GF-D8 (cell line): ENCODE measurements at places on chromosomes 16 and 17.
A peak's percentile ranks its signal among the peaks of the same experiment; 100 is the strongest.

- DNase-seq, result no peak
Observed at GRCh38 chr17:17303847-17304490, 796 bp downstream of the NT5M start.

DNA sequence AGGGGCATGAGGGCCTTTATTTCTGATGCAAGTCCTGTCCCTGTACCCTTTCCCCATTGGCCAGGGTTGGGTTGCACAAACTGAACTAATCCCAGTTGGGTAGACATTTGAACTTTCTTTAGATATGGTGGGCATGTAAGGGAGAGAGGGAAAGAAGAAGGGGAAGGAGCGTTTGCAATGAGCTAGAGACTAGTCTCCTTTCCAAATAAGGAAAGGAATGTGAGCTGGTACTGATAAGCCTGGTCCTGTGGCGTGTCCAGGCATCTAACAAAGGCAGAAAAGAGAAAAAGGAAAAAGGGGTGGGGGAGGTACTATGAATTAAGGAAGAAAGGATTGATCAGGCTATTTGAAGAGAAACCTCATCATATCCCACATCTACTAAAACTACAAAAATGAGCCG is 20.3 kb downstream of the CHMP6 start:
- DNase-seq, result no peak

GRCh38 chr17:63675231-63675606 is 24.7 kb downstream of the LIMD2 start:
- DNase-seq, result peak; percentile 34

- no peak for DNase-seq
Observed at GRCh38 chr17:33266116-33266515, 27.0 kb downstream of the ASIC2 start.

- no peak for DNase-seq
Observed at GRCh38 chr16:19926449-19927390, 42.1 kb upstream of the GPRC5B start.

- no peak for DNase-seq
Observed at GRCh38 chr16:7257016-7257415, 75.6 kb upstream of the RBFOX1 start.

DNA sequence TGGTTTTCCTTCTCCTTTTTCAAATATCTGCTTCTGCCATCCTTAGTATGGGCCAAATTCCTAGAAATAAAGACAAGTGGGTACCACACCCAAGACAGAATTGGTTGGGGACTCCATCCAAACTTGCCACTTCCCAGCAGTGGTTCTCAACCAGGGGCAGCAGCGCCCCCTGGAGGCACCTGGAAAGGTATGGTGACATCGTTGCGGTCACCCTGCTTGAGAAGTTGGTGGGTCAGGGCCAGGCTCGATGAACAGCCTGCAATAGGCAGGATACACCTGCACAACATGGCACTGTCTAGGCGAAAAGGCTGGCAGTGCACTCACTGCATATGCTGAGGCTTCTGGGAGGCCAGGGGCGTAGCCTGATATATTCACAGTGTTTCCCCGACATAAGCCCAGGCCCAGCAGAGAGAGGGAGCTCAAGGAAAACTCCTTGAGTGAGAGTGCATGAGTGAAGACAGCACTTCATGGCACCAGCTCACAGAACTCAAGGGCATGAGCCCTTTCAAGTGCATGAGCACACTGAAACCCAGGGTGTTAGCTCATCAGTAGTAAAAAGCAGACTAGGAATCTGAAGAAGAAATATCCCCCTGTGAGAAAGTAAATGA is 57.7 kb downstream of the CMC2 start:
- DNase-seq, result peak; percentile 7

- DNase-seq, result no peak
Observed at GRCh38 chr17:19905502-19905901, 37.8 kb upstream of the ULK2 start.

DNA sequence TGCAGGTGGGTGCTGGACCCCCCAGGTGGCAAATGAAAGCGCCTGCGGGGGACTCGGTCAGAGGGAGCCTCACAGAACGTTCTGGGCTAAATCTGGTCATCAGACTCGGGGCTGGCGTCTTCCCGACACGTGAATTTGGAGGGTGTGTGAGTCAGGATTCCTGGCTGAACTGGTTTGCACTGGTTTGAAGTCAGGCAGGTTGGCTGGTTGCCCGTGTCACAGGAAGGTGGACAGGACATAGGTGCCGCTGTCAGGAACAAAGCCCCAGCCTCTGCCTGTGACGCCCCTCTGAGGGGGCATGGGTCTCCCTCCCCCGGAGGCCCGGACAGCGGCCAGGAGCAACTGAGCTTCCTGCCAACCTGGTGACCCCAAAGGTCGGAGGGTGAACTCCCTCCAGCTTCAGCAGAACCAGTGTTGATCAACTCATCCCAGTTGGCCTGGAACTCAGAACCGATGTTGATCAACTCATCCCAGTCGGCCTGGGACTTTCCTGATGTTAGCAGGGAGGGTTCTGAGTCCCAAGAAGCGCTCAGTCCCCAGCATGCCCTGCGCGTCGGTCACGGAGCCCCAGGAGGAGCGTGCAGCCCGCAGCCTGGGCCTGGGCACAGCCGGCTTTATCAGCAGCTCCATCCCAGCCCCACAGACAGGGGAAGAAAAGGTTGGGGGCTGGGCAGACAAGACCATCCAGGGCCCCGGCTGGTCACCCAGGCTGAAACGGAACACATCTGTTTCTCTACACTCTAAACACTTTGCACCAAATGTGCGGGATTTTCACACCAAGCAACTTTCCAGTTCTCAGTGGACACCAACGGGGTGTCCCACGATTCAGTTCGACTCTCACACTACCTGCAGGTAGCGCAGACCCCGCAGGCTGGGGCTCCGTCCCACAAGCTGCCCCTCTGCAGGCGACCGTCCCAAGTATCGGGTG is 14.4 kb upstream of the METRNL start:
- DNase-seq, result no peak

DNA sequence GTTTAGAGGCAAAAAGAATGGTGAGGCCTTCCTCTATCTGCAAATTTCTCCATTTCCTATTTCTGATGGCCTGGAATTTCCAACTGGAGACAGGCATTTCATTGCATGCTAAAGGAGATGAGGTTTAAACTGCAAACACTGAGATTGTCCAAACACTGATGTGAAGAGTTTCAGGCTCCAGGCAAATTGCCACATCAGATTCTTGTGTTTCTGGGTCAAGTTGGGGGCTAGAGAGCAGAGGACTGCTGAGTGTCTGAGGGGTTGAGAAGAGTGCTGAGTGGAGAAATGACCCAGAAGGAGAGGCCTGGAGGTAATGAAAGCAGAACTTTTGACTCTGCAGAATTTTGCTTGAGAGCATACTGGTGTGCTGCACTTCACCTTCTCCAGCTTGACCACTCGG is 216.7 kb upstream of the MPHOSPH6 start:
- DNase-seq, result no peak

DNA sequence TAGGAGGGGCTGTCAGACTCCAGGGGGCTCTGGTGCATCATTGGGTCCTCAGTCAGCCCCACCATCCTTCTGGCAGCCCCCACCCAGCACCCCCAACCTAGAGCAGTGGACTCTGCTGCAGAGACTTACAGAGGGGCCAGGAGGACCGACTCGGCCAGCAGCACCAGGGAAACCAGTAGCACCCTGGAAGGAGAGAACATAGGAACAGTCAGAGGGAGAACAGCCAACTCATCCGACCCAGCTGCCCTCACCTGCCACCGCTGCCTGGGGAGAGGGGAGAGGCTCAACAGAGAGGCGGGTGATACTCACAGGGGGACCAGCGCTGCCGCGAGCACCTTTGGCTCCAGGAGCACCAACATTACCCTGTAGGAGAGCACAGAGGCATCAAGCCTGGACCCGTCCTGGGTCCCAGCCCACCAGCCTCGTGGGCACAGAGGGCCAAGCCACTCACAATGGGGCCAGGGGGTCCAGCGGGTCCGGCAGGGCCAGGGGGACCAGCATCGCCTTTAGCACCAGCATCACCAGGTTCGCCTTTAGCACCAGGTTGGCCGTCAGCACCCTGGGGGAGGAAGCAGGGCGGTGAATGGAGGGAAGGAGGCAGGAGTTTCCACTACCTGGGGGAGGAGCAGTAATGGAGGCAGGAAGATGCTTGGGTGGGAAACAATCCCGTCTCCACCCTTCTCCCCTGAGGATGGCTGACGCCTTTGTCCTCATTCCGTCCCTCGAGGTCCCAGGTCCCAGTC is 11.7 kb downstream of the COL1A1 start:
- no peak for DNase-seq

DNA sequence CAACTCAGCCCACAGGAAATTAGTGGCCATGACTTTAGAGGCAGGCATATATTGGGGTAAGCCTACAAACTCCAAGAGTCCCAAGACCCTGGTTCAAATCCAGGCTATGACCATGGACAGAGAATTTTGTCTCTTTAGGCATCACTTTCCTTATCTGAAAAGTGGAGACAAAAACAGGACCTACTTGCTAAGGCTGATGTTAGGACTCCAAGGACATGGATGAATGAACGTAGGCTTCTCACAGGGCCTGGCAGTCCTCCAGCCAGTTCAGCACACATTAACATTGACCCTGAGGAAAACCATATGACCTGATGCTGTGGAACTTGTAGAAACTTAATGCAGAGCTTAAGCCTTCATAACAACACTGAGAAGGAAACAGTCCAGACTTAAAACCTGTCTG is 1.4 kb downstream of the FKBP10 start:
- DNase-seq, result no peak

DNA sequence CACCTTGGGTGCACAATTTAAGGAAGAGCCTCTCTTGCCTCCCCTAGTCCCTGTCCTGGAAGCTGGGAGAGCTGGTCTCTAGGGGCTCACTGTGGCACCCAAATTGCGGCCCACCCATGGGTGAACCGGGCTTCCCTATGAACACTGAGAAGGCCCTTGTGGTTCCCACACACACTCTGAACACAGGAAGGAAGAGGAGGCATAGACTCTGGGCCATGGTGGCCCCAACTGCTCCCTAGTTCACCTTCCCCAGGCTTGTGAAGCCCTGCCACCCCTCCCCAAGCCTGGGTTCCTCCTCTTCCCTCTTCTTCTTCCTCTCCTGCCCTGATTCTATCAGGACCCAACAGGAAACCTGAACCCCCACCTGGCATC is 10.5 kb downstream of the SREBF1 start:
- peak; percentile 26 for DNase-seq

DNA sequence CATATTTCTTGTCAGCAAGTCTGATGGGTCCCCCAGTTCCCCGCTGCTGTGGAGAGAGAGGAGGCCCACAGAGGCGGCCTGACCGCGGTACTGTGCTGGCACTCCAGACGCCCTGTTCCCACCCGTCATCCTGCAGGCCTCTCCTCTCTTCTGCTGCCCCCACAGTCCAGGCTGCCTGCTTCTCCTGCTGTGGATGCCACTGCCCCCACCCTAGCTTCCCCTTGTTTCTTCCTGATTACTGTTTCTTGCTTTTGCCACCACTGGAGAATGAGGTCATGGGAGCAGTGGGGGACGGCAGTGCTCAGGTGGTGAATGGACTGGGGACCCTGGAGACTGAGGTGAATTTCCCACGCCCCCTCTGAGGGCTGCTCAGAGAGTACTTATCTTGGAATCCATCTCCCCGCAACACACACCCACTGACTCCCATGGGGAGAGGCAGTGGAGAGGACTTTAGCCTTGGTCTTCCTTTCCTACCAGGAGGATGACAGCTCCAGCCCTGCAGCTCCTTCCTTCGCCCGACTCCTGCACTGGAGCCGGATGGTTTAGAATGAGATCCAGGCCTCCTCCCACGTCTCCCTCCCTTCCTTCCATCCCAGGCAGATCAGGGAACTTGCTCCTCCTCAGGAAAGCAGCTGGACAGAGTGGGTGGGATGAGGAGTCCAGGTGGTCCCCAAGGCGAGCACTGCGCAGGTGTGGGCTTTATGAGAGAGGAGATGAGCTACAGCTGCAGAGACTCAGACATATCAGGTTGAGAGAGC is 60.4 kb downstream of the PLXDC1 start:
- DNase-seq, result no peak

DNA sequence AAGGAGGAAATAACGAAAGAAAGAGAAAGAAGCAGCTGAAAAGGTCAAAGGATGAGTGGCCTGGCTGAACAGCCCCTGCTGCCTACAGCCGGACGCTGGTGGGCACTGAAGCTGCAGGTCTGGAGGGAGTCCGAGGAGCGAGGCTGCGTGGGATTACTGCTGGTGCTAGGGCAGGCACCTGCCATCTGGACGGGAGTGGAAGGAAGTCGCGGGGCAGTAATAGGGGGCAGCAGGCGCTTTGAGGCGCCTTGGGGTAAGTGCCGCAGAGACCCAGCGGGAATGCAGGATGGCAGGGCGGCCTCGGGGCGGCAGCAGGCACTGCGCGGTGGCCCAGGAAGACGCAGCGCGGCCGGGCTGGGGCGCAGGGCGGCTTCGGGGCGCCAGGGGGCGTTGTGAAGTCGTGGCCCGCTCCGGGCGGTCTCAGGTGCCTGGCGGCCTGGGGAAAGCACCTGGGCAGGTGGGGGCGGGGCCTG is 303 bp upstream of the SCNN1G start:
- DNase-seq, result peak; percentile 24

DNA sequence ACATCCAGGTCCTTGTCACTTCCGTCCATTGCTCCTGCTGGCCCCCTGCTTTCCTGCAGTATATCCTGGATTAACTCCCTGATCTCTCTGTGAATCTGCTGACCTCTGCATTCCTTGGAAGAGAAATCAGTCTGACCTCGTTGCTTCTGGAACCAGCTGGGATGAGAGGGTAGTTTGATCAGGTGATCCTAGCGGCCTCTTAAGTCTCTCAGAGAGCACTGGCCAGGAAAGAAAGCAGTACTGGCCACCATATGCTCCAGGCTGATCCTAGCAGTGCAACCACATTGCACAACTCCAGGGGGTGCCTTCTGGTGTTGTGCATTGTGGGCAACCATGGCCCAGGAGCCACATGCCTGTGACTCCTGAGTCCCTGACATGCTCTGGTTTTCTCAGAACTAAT is 79.2 kb downstream of the ARHGAP23 start:
- DNase-seq, result no peak

DNA sequence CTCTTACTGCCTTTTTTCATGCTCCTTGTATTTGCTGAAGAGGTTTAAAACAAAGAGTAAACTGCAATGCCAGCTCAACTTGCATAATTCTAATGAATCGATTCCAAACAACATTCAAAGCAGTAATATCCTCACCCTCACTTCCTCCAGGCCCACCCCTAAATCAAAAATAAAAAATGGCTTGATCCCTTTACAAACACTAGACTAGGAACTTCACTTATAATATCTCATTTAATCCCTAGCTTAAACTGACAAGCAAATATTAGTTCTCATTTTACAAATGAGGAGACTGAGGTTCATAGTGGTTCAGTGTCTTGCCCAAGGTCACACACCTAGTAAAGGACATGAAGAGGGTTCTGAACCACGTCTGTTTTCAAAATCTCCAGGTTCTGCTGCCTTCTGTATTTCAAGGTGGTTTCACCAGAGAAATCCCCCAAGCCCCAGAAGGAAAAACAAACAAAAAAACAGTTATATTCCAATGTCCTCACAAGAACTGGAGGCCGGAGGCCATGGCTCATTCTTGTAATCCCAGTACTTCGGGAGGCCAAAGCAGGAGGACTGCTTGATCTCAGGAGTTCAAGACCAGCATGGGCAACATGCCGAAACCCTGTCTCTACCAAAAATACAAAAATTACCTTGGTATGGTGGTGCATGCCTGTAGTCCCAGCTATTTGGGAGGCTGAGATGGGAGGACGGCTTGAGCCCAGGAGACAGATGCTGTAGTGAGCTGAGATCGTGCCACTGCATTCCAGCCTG is 80.3 kb upstream of the GRIN2A start:
- no peak for DNase-seq
